ENCODE measurements at places on chromosomes 5 and 9. TPM values are rescaled to one million over a fixed set of nuclear protein-coding genes. Genes with fewer than 3 reads are reported as not detected.
A peak's percentile ranks its signal among the peaks of the same experiment; 100 is the strongest.

GRCh38 chr5:36792560-36793180 is 83.9 kb upstream of the NIPBL start:
- DNase-seq, result no peak
- no peaks in the 10 kb centered on the region for H3K27me3 ChIP-seq
- H3K4me3 ChIP-seq, result no peak overlapping the region

GRCh38 chr9:72542917-72543316 is 21.5 kb downstream of the TMC1 start:
- no peaks in the 10 kb centered on the region for H3K27me3 ChIP-seq
- no peak overlapping the region for H3K27ac ChIP-seq
- H3K4me1 ChIP-seq, result no peaks in the 10 kb centered on the region
- H3K4me3 ChIP-seq, result no peak overlapping the region
- no peaks in the 10 kb centered on the region for H3K36me3 ChIP-seq

DNA sequence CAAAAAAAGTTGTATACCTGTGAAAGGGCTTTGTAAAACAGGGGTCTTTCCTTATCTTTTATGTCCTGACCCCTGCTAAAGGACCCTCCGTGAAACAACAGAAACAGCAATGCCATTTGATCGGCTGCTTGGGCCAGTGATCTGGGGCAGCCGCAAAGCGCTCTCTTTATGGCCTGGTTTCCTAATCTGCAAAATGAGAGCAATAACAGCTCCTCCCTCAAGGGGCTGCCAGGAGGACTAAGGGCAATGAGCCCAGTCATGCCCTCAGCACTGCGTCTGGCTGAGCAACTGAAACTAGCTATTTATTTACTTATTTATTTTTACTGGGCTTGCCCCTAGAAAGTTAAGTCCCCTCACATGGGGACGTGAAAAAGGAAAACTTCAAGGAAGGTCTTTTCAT is 18.3 kb downstream of the CMBL start:
- H3K4me3 ChIP-seq, result no peak overlapping the region
- H3K36me3 ChIP-seq, result peaks cover 5% of the 10 kb centered on the region
- no peak for DNase-seq
- H3K27ac ChIP-seq, result peak overlapping the region; percentile 42
- peaks cover 8% of the 10 kb centered on the region for H3K4me1 ChIP-seq

- H3K4me1 ChIP-seq, result peaks cover 6% of the 10 kb centered on the region
- H3K36me3 ChIP-seq, result no peaks in the 10 kb centered on the region
- no peak for DNase-seq
- no peaks in the 10 kb centered on the region for H3K27me3 ChIP-seq
- no peak overlapping the region for H3K27ac ChIP-seq
These were observed 1081.6 kb upstream of the ACO1 start for GRCh38 chr9:31302620-31303418.

- no peaks in the 10 kb centered on the region for H3K27me3 ChIP-seq
- H3K4me3 ChIP-seq, result no peak overlapping the region
- H3K27ac ChIP-seq, result no peak overlapping the region
- H3K36me3 ChIP-seq, result no peaks in the 10 kb centered on the region
- DNase-seq, result no peak
These were observed 48.0 kb downstream of the ZNF366 start for GRCh38 chr5:72459089-72459661.

GRCh38 chr9:8156346-8156745 is 356.8 kb upstream of the DMAC1 start:
- H3K4me1 ChIP-seq, result no peaks in the 10 kb centered on the region
- H3K4me3 ChIP-seq, result no peak overlapping the region
- no peaks in the 10 kb centered on the region for H3K36me3 ChIP-seq

CCDC69 gene
- 81.9 TPM for total RNA-seq

FPGS gene
- 68.9 TPM for total RNA-seq

MRPS30 gene
- total RNA-seq, result 37.8 TPM

SLCO6A1 gene
- not detected for total RNA-seq

FBXL7 gene
- total RNA-seq, result 13.3 TPM

CBY3 gene
- not detected for total RNA-seq

All from upper lobe of right lung (tissue), 1 donor.